Urinary bladder (tissue), 4 donors: ENCODE measurements at places on chromosomes 7 and 10. TPM values are rescaled to one million over a fixed set of nuclear protein-coding genes. Genes with fewer than 3 reads are reported as not detected.

- no peak for DNase-seq
These were observed 40.5 kb upstream of the BNIP3 start for GRCh38 chr10:132022241-132022640.

- no peak for DNase-seq
These were observed 263.0 kb upstream of the ZWINT start for GRCh38 chr10:56624082-56624481.

GRCh38 chr10:101291331-101292193 is 62.3 kb upstream of the LBX1 start:
- no peak for DNase-seq

DNA sequence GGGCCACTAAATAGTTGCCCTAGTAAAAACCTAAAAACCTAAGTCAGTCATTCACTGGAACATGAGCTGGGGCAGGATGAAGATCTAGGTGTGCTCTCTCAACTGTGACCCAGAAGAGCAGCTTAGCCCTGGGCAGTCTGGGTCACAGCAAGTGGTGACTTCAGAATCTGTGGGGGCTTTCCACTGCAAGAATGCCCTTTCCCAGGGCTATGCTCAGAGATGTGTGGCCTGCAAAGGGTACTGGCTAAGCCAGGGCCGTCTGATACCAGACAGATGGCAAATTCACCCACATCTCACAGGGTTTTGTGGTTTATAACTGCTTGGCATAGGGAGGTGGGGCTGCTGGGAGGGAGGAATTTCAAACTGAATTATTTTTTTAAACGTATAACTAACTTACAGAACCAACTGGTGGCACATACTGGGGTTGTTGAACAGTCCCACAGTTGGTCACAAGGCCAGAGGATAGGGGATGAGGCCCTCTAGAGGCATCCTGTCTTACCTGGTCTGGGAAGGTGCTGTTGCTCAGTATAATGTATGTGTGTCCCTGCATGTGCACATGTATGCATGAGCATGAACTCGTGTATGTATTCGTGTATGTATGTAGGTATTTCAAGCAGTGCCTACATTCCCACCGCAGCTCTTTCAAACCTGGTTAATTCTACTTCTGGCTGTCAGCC is 63.2 kb downstream of the PRPF18 start:
- DNase-seq: no peak

DNA sequence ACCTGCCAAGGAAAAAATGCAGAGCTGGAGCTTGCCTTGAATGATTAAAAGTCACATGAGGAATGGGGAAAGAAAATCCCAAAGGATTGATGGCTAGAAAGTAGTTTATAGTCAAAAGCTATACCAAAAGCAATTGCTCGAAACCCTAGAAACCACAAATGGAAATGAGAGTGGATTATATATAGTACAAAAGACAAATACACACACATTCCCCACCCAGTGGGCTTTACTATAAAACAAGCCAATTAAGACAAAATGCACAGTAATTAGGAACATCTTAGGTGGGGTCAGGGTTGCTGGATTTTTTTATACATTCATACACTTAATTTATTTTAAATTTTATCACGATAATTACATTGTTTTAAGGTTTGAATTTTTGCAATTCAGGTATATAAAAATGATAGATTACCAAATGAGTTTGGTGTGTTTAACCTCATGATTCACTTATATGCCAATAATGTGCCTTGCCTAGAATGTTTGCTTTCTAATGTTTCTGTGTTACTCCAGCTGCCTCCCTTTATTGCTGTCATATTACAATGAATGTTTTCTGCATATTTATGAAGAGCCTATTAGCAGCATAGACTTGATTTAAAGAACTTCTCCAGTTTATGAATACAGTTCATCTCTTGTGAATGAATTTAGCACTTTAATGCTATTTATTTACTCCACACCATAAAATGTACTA is 421.3 kb downstream of the EXOC4 start:
- DNase-seq: no peak

GRCh38 chr7:45663965-45664633 is 89.9 kb downstream of the ADCY1 start:
- DNase-seq: no peak

- DNase-seq: no peak
These were observed 68.4 kb upstream of the ADO start for GRCh38 chr10:62736168-62736546.

DNA sequence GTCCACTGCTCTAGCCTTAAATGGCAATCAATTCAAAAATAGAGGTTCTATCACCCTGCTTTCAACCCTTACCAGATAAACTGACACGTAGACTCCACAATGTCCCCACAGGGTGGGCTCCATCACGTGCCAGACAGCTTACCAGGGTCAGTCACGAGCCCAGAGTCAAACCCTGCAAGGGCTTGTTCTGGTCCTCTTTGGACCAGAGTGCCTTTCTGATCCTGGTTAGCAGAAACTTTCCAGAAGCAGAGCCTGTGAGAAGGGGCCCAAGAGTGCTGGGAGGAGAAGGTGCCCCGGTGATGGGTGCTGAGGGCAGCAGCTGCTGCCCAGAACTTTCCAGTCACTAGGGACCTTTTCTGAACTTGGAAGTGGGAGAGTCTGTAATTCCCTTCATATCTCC is 354 bp upstream of the GIMAP5 start:
- DNase-seq: no peak

DNA sequence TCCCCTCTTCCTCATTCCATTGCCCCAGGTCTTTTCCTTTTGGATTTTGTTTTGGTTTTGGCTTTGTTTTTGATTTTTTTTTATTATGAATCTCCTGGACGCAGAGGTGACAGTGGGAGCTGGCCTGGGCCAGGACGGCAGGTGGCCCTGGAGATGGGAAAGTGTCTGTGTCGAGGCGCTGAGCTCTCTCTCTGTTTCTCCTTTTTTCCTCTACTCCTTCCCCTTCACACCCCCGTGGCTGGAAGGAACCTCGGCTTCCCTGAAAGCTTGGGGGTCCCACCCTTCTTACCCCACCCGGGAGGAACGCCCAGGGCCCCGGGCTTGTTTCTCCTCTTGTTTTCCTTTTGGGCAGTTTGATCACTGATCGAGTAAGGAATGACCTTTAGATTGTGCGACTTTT is 13.2 kb downstream of the TRIM8 start:
- DNase-seq: no peak

GRCh38 chr7:73971322-73971703 is 56.7 kb upstream of the ELN start:
- no peak for DNase-seq

DNA sequence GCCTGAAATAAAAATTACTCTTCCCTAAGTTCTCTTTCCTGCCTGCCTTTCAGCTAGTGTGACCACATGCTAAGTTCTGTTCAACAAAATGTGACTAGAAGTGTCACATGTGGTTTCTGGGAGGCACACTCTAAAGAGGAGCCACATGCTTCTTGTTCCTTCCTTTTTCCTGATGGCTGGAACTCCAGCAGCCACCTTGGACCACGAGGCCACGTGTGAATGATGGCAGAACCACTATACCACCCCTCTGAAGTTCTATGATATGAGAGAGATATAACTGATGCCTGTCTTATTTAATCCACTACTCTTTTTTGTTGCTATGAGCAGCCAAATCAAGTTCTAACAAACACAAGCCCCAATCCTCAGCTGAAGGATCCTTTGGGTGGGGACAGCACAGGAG is 8.1 kb downstream of the PODXL start:
- DNase-seq: no peak

DNA sequence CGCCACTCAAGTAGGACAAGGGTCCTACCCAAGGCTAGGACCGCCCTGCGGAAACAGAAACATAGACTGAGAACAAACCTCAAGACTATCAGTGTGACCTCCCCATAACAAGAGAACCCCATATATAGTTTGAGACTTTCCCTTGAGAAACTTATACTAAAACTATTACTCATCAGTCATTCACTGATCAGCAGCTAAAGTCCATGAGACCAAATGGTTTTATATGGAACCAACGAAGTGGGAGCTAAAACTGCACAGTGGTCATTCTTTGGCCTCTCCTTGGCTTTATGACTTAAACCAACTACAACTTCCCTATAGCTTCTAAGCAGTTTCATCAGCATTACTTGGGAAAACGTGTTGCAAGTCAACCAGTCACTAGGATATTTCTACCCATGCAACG is 13.7 kb upstream of the ZSCAN21 start:
- DNase-seq: no peak

GRCh38 chr10:10831085-10831484 is 186.6 kb upstream of the CELF2 start:
- no peak for DNase-seq

DNA sequence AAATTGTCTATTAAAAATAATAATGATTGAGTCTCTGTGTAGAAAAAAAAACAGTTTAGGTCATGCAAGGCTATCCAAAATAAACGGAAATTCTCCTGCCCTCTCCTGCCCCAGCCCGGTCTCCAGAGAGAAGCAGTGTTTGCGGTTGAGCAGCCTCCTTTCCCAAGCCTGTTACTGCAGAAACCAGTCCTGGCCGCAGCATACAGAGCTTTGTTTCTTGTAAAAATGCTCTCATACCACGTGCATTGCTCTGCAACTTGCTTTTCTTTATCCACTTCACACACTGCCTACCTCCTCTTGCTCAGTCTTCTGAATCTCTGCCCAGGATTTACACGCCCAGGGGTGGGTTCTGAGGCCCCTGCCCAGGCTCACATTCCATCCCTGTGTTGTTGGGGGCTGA is 34.4 kb upstream of the CUL1 start:
- no peak for DNase-seq

GRCh38 chr7:125930848-125931247 is 1001.2 kb upstream of the POT1 start:
- DNase-seq: no peak

GRCh38 chr10:110151467-110151866 is 55.9 kb upstream of the MXI1 start:
- no peak for DNase-seq

DNA sequence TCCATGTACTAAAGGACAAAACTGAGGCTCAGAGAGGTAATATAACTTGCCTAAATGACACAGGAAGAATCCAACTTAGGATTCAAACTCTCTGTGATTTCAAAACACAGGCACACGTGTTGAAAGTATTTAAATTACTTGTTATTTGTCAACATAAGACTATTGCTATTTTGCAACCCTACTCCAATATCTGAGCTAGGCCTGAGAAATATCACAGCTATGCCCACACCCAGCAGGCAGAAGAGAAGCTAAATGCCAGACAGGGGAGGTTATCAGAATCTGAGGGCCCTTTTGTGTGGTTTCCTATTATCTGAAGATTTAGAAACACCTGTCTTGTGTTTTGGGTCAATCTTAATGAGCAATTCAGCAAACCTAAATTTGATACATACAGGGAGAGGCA is 204.3 kb downstream of the ANK3 start:
- DNase-seq: no peak

DNA sequence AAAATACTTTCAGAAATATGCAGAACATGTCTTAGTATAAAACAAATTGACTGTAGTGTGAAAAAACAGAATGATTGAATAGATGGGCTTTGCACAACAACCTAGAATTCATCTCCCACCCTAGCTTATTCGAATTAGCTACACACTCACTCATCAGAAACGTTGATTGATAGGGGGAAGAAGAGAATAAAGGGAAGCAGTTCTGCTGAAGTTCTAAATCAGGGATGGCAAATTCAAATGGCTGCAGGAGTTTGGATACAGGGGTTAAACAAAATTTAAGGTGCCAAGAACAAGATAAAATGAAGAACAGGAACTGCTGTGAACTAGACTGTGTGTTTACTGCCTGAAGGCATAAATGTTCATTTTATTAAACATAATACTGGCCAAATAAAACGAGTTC is 9.0 kb downstream of the CD36 start:
- no peak for DNase-seq

DNA sequence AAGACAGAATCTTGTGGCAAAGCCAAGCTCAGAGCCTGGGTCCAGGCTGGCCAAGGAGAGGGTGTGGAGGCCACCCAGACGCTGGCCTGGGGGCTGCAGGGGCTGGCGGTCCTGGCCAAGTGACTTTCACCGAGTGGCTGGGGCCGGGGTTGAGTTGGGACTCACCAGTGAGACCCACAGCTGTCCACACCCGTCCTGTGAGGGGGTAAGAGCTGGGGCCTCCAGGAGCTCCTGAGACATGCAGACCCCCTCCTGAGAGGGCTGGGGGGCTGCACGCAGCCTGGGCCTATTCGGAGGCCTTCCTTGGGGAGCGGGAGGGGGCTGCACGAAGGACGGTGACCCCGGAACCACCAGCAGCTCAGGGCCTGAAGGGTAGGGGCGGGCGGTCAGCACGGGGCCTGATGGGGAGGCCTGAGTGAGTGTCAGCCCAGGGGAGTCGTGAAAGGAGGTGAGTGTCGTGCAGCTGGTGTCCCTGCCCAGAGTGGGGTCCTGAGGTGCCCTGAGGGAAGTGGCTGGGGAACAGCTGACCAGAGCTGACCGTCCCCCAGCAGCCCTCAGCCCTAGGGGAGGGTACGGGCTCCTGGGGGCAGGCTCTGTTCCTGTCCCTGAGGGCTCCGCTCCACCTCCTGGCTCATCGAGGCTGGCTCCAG is 100.9 kb downstream of the FOXL3 start:
- no peak for DNase-seq

DNA sequence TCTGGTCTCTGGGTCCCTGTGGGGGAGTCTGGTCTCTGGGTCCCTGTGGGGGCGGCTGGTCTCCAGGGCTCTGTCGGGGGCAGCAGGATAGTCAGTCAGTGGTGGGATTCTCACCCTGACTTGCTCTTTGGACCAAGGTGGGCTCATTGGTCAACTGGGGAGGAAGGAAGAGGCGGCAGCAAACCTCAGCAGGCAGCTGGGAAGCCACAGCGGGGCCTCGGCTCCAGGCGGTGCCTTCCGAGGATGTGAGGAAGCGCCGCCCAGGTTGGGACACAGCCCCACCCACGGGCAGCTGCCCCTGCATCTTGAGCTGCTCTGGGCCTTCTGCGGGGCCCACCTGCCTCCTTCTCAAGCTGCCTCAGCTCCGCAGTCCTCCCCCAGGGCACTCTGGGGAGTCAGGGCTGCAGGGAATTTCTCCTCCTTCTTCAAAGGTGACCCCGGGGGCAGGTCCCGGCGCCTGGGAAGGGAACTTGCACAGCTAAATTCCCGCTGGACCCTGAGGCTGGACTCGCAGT is 20.4 kb upstream of the KNDC1 start:
- no peak for DNase-seq

- DNase-seq: no peak
These were observed 29.4 kb downstream of the TAS2R41 start for GRCh38 chr7:143507094-143507518.

DNA sequence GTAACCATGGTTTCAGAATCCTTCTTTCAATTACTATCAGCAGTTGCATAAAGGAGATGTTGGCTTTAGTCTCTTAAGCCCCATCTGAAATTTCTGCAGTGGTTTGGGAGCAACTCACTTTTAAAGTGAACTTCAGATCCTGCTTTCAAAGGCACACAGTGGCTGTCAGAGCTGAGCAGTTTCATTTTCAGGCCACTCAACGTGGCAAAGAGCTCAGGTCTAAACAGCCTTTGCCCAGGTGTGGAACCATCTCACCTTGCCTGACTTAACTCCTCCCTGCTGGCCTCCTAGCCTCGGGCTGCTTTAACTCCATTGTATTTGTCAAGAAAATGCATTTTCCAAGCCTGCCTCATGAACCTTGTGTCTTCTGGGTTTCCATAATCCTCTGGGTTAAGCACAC is 197.5 kb upstream of the KMT2E start:
- no peak for DNase-seq

Gene CRYGN
- total RNA-seq: 0.16 TPM

Gene NME8
- not detected for total RNA-seq

Gene DLX6
- total RNA-seq: 0.48 TPM

Gene NPY4R
- total RNA-seq: 0.16 TPM

Gene PTPRN2
- 2.8 TPM for total RNA-seq

Gene ATP6V0E2
- total RNA-seq: 8.2 TPM

Gene CLRN3
- total RNA-seq: 0.42 TPM
